Aorta (tissue), 5 donors: ENCODE measurements at places on chromosomes 11 and 22. TPM values are rescaled to one million over a fixed set of nuclear protein-coding genes. Genes with fewer than 3 reads are reported as not detected.
A peak's percentile ranks its signal among the peaks of the same experiment; 100 is the strongest.

- no peak overlapping the region for H3K27ac ChIP-seq
- DNase-seq = no peak
These were observed 60.7 kb upstream of the CLTCL1 start for GRCh38 chr22:19352217-19352616.

GRCh38 chr11:31822927-31823643, 12.0 kb upstream of the PAX6 start:
- H3K4me3 ChIP-seq = no peak overlapping the region
- H3K27ac ChIP-seq = no peak overlapping the region
- H3K4me1 ChIP-seq = no peaks in the 10 kb centered on the region
- no peak for DNase-seq
- no peaks in the 10 kb centered on the region for H3K27me3 ChIP-seq
- no peaks in the 10 kb centered on the region for H3K36me3 ChIP-seq

GRCh38 chr11:56911312-56911711, 77.4 kb upstream of the OR5AK2 start:
- H3K4me1 ChIP-seq = no peaks in the 10 kb centered on the region
- no peak for DNase-seq
- H3K27ac ChIP-seq = no peak overlapping the region
- H3K4me3 ChIP-seq = no peak overlapping the region

GRCh38 chr11:33984682-33985389, 66.7 kb upstream of the CAPRIN1 start:
- no peak for DNase-seq
- no peak overlapping the region for H3K27ac ChIP-seq
- no peaks in the 10 kb centered on the region for H3K27me3 ChIP-seq
- H3K4me3 ChIP-seq = no peak overlapping the region

DNA sequence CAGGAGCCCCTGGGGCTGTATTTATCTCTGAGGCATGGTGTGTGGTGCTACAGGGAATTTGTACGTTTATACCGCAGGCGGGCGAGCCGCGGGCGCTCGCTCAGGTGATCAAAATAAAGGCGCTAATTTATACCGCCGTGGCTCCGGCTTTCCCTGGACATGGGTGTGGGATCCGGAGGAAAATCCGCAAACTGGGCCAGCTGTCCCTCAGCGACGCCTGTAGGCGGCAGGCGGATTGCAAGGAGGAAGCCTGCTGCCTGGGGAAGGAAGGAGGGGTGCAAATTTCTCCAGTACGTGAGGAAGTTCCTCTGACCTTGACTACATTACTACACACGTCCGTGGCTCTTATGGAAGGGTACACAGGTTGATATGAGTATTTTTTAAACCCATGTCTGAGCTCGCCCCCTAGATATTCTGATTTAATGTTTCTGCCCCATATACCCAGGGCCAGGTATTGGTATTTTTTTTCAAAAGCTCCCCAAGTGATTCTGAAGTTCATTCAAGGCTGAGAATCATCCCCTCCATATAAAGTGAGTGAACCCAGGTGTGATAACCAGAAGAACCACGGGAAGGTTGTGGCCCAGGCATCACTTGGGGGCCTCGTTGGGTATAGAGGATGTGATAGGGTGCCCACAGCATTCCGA, 2.8 kb downstream of the MYOD1 start:
- no peaks in the 10 kb centered on the region for H3K4me1 ChIP-seq
- no peak overlapping the region for H3K4me3 ChIP-seq
- H3K36me3 ChIP-seq = no peaks in the 10 kb centered on the region
- peaks cover 3% of the 10 kb centered on the region for H3K27me3 ChIP-seq

DNA sequence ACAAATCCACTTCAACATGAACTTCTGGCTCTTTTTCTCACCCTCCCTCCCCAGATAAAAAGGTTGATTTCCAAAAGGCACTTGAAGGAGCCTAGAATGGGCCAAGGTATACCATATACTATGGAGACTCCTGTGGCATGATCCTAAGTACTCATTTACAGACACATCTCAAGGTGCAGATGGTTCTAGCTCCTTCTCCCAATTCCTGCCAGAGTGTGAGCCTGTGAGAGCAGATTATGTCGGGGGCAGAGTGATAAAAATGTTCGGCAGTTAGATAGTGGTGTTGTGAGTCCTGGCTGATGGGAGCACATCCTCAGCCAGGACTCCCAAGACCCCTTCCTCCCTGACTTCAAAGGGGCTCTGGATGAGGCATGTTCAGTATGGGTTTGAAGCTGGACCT, 8.2 kb upstream of the SEC14L3 start:
- H3K27me3 ChIP-seq = no peaks in the 10 kb centered on the region
- no peak overlapping the region for H3K27ac ChIP-seq
- H3K4me3 ChIP-seq = no peak overlapping the region
- no peaks in the 10 kb centered on the region for H3K36me3 ChIP-seq
- no peaks in the 10 kb centered on the region for H3K4me1 ChIP-seq

DNA sequence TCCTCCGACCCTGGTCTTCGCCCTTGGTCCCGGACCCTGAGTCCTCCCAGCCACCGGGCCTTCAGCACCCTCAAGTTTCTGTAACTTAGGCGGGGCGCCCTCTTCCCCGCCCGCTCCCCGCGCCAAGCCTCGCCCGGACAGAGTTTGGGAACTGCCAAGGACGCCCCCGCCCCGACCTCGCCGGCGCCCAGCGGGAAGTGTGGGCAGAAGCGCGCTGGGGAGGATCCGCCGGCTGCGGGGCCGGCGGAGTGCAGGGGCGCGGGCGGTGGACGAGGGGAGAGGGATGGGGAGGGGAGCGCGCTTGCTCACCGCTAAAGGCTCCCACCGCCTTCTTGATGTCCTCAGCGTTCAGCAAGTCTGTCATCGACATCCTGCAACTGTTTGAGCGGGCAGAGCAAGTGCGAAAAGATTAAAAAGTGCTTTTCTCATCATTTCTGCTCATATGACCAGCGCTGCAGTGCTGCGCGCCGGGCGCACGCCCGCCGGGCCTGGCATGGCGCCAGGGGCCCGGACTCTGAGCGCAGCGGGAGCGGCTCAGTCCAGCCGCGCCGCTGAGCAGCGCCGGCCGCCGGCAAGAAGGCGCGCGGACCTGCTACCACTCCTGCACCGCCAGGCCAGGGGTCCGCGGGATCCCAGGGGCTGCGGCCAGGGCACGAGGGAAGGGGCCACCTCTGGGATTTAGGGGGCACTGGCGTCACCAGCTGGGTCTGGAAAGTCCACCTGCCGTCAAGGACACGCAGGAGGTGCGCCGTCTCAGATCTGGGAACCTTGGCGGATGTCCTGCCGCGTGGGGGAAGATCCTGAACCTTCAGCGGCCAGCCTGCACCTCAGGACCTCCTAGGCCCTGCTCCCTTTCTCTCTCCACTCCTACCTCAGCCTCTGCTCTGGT, at the start of gene PVALB:
TSS of gene PVALB (minus strand) at position 400 of the 889 bp plus-strand sequence. CDS start at position 370, 30 bp downstream.
- H3K36me3 ChIP-seq = no peaks in the 10 kb centered on the region
- no peak for DNase-seq
- no peaks in the 10 kb centered on the region for H3K27me3 ChIP-seq
- no peak within 1 kb of the TSS for H3K4me3 ChIP-seq

GRCh38 chr11:2142762-2143202, 3.6 kb upstream of the IGF2 start:
- no peaks in the 10 kb centered on the region for H3K27me3 ChIP-seq
- no peaks in the 10 kb centered on the region for H3K4me1 ChIP-seq
- no peak overlapping the region for H3K27ac ChIP-seq
- DNase-seq = no peak
- no peaks in the 10 kb centered on the region for H3K36me3 ChIP-seq

DNA sequence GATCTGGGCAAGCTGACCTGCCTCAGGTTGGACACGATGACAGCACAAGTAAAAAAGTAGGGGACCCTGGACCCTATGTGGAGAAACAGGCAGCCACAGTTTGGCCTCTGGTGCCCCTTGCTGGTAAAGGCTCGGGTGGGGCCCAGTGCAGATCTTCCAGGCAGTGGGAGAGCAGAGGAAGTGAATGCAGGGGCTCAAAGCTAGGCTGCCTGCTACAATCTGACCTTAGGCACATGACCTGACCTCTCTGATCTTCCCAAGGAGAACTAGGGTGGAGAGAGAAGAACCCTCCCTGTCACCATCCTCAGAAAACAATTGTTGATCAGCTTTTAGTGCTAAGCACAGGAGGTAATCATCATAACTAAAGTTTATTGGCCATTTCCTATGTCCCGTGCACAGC, 76.5 kb downstream of the PDE2A start:
- no peaks in the 10 kb centered on the region for H3K36me3 ChIP-seq
- H3K4me3 ChIP-seq = no peak overlapping the region
- H3K27ac ChIP-seq = no peak overlapping the region
- H3K4me1 ChIP-seq = no peaks in the 10 kb centered on the region

- H3K4me1 ChIP-seq = no peaks in the 10 kb centered on the region
- no peak overlapping the region for H3K27ac ChIP-seq
- no peak for DNase-seq
- H3K36me3 ChIP-seq = no peaks in the 10 kb centered on the region
- H3K4me3 ChIP-seq = no peak overlapping the region
These were observed 21.3 kb upstream of the DRG1 start for GRCh38 chr22:31378123-31378522.

GRCh38 chr11:118003456-118003855, 17.3 kb downstream of the IL10RA start:
- no peak overlapping the region for H3K27ac ChIP-seq
- H3K27me3 ChIP-seq = no peaks in the 10 kb centered on the region
- H3K4me3 ChIP-seq = no peak overlapping the region
- no peak for DNase-seq
- no peaks in the 10 kb centered on the region for H3K36me3 ChIP-seq
- H3K4me1 ChIP-seq = no peaks in the 10 kb centered on the region

DNA sequence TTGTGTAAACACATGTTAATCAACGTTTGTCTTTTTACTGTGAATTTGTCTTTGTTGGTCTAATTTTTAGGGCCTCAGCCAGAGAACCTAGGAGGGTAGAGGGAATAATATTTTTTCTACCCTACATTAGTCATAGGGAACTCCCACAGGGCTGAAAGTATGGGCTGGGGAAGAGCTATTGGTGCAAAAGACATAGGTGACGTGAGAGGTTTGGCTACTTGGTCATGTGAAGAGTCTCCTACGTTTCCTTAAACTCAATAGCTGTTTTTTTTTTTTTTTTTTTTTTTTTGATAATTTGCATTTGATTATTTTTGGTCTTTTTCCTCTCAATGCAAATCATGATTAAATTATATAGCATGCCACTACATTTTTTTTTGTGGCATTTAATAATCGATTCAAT, 15.9 kb upstream of the MMP7 start:
- H3K27me3 ChIP-seq = no peaks in the 10 kb centered on the region
- no peak overlapping the region for H3K27ac ChIP-seq
- no peaks in the 10 kb centered on the region for H3K4me1 ChIP-seq
- no peak overlapping the region for H3K4me3 ChIP-seq
- DNase-seq = no peak
- no peaks in the 10 kb centered on the region for H3K36me3 ChIP-seq

GRCh38 chr22:42324990-42325710, 54.7 kb upstream of the TCF20 start:
- H3K27ac ChIP-seq = no peak overlapping the region
- H3K36me3 ChIP-seq = no peaks in the 10 kb centered on the region
- no peaks in the 10 kb centered on the region for H3K4me1 ChIP-seq
- no peak for DNase-seq
- H3K4me3 ChIP-seq = no peak overlapping the region
- H3K27me3 ChIP-seq = no peaks in the 10 kb centered on the region

DNA sequence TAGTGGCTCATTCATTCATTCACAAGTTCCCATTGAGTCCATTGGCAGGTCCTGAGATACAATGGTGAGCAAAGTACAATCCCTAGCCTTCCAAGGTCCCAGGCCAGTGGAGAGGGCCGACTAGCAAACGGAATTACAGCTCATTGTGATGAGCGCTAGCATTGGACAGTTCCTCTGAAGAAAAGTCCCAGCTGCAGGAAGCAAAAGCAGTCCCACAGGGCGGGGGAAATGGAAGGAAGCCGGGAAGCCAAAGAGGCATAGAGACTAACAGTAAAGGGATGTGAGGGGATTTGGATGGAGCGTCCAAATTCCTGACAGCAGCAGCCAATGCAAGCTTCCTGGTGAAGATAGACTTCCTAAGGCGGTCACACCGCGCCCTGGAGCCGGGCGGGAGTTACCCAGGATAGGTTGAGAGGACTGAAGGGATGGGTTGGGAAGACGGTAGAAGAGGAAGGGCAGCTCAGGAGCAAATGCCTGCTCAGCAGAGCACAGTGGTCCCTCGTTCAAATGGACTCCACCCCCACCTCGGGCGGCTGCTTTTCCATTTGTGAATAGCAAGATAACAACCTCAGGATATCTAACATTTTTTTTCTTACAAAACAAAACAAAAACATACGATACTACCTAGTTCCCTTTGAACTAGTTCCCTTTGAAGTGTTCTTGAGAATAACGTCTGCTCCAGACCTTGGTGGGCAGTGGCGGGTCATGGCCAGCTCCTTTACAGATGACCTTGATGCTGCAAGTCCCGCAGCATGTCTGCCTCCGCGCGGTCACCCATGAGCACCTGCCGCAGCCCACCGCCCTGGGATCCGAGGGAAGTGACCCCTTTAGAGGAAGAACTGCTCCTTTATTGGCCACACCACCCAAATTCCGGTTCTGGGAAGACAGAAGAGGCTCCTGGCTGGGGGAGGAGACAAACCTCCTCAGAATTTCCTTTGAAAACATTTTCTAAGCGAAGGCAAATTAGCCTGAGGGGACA, 132.9 kb downstream of the RASSF10 start:
- no peaks in the 10 kb centered on the region for H3K27me3 ChIP-seq
- no peaks in the 10 kb centered on the region for H3K4me1 ChIP-seq
- no peak overlapping the region for H3K4me3 ChIP-seq
- no peak for DNase-seq
- no peaks in the 10 kb centered on the region for H3K36me3 ChIP-seq
- no peak overlapping the region for H3K27ac ChIP-seq

DNA sequence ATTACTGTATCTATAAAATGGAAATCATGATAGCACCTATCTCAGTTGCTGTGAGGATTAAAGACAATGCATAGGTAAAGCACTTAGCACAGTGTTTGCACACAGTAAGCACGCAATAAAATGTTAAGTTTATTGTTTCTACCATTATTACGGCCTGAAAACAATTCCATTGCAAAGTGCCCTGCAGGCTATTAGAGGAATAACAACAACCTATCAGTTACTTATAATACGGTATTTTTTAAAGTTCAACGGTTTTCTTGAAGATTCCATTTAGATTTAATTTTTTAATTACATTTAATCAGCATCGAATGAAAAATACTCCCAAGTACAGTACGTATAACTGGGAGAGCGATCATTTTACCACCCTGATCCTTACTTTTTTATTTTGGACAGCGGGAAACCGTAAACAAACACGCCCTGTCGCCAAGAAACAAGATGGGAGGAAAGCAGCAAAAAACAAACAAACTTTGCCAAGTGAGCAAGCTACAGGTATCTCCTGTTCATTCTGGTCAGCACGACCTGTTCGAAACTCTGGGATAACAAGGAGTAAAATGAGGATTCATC, 893 bp downstream of the SLC36A4 start:
- H3K27ac ChIP-seq = peak overlapping the region; percentile 12

The IL10RA gene
- total RNA-seq = 18.3 TPM

The TMEM123 gene
- 106 TPM for total RNA-seq

The SCGB2A2 gene
- not detected for total RNA-seq

The MUC5B gene
- not detected for total RNA-seq

The SMTNL1 gene
- total RNA-seq = not detected

The KIRREL3 gene
- total RNA-seq = 0.90 TPM

The MAPK8IP2 gene
- 0.26 TPM for total RNA-seq

The RAG1 gene
- 0.65 TPM for total RNA-seq

The USP2 gene
- 1.6 TPM for total RNA-seq

The AKIP1 gene
- total RNA-seq = 15.6 TPM

The CARD18 gene
- not detected for total RNA-seq

The CNTN5 gene
- total RNA-seq = 0.96 TPM

The SPATA19 gene
- total RNA-seq = not detected
